Daoy (cell line): ENCODE measurements at places on chromosomes 5 and 9.
A peak's percentile ranks its signal among the peaks of the same experiment; 100 is the strongest.

DNA sequence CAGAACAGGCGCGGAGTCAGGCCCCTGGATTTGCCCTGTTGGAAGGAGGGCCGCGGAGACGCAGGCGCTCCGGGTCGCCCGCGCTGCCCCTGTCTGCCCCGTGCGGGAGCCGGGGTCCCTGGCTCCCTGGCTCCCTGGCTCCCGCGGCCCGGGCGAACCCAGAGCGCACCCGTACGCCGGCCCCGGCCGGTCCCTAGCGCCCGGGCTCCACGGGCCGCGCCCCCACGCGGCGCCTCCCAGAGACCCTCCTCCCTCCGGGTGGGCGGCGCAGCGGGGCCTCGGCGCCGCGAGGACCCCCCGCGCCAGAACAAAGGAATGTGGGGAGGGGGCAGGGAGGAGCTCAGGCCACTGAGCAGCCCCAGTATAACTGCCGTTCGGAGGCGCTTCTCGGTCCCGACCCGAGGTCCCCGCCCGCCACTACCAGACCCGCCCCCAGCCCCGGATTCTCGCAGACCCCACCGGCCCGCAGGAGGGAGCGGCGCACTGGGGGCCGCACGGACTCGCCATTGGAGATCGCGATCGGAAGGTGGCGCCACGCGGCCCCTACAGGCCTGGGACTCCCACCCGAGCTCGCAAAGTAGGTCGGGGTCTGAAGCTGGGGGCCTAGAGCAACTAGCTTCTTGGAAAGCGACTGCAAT, 2.4 kb downstream of the NFIL3 start:
- DNase-seq, result peak; percentile 58

- peak; percentile 26 for DNase-seq
Measured at GRCh38 chr5:150464554-150465012, 15.0 kb upstream of the RPS14 start.

DNA sequence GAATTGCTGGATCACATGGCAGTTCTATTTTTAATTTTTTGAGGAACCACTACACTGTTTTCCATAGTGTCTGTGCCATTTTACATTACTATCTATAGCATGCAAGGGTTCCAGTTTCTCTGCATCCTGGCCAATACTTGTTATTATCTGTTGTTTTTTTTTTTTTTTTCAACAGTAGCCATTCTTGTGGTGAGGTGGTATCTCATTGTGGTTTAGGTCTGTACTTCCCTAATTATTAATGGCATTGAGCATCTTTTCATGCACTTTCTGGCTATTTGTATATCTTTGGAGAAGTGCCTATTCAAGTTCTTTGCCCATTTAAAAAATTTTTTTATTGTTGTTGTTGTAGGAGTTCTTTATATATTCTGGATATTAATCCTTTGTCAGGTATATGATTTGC, 97.7 kb downstream of the GDNF start:
- no peak for DNase-seq

DNA sequence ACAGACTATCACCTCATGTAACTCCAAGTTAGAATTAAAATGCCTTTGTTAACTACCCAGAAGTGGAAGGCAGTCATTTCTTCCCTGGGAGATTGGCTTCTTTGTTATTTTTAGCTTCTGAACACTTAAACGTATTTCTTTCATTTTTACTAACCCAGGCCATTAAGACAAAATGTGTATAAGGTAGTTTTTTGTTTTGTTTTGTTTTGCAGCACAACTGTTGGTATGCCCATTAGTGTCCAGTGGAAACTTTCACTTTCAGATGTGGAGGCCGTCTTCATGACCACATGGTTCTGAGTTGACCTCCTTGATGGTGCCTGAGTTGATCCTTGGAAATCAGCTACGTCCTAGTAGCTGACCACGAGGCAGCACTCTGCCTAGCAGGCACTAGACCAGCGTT, 264.6 kb upstream of the ZNF608 start:
- peak; percentile 3 for DNase-seq

- DNase-seq, result no peak
Measured at GRCh38 chr5:120456006-120456405, 8.1 kb upstream of the PRR16 start.

- no peak for DNase-seq
Measured at GRCh38 chr9:134930398-134930797, 12.7 kb upstream of the FCN1 start.

DNA sequence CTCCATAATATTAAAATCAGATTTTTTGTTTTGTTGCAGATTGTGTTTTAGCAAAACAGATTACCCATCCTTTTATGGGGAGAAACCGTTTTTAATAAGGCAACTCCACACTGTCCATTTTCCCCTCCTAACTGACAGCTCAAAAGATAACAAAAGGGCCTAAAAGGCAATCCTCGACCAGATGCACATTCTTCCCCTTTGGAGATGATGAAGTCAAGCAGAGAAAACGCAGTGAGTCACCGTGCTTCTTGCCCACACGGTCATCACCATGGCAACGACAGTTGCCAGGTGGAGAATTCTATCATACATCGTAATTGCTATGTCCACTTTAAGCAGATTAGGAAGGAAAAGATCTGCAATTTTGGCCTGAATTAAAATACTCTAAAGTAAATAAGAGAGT, 96.4 kb downstream of the DIRAS2 start:
- DNase-seq, result peak; percentile 93

DNA sequence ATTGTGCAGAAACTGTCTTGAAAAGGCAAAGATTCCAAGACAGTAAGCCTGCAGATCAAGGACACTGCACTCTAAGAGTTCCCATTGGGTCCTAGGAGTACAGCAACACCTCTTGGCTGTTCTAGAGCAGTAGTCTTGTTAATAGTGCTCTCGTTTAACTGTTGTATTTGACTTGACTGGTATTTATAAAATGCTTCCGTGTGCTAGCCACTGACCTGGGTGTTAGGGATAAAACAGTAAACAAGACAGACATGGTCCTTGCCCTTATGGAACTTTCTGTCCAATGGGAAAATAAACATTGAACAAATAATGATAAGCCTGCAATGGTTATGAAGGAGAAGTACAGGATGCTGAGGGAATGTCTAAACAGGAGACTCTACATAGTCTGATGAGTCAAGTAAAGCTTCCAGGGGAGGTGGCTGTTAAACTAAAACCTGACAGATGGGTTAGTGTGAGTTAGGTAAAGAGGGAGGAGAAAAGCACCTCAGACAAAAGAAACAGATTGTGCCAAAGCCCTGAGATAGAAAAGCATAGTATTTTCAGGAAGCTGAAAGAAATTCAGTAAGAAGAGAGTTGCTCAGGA, 33.3 kb downstream of the TDRD7 start:
- DNase-seq, result no peak

DNA sequence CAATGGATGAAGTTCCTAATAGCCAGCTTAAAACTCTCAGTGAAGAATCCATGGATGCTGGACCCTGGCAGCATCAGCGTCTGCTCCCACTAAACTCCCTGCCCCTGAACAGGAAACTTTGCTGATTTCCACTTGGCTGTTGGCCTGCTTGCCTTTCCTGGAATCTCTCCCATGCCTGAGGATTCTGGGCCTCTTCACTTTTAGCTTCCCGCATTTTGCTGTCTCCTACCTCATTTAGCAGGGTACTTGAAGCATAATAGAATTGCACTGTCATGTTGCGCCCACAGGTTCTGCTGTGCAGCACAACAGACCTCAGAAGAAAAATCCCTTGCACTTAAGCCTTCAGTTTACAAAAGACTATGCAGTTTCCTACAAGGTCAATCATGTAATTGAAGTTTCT, 127.6 kb downstream of the DROSHA start:
- DNase-seq, result no peak

DNA sequence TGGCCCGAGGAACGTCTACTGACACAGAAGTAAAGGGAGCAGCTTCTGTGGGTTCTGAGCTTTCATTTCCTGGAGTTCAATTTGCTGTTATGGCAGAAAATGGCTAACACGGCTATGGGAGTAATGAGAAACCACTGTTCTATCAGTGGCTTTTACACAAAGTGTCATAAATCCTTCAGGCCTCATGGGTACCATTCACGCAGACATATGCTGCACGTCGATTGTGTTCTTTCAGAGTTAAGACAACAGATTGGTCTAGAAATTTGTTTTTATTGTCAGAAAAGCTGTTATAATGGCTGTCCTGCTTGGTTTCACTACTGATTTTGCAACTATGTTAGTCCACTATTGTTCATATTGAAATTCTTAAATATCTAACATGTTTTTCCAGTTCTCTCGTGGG, 135.4 kb downstream of the ALDH1A1 start:
- DNase-seq, result no peak

- DNase-seq, result peak; percentile 67
Measured at GRCh38 chr5:4868140-4868735, 271.9 kb upstream of the ADAMTS16 start.

- DNase-seq, result no peak
Measured at GRCh38 chr5:98163796-98164493, 609.5 kb upstream of the RGMB start.

DNA sequence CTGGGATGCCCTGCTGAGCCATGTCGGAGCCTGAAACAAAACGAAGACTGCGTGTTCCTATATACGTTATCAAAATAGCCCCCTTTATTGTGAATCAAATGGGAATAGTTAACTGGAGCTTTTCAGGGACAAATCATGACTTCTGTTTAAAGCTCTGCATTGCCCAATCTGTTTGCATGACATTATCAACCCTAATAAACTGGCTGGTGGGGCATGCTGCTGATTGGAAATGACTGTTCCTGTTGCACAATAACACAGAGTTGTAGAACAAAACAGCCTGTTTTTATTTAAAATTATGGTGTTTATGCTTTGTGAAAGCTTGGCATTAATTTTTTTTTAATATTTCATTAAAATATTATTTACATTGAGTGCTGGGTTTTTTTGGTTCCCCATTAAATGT, 215.5 kb downstream of the TMEM167A start:
- DNase-seq, result no peak

- DNase-seq, result no peak
Measured at GRCh38 chr9:89532478-89532877, 34.6 kb upstream of the SEMA4D start.

GRCh38 chr9:96044401-96044800, 168.9 kb downstream of the ERCC6L2 start:
- no peak for DNase-seq

- no peak for DNase-seq
Measured at GRCh38 chr5:127290946-127291693, 524 bp downstream of the MEGF10 start.

DNA sequence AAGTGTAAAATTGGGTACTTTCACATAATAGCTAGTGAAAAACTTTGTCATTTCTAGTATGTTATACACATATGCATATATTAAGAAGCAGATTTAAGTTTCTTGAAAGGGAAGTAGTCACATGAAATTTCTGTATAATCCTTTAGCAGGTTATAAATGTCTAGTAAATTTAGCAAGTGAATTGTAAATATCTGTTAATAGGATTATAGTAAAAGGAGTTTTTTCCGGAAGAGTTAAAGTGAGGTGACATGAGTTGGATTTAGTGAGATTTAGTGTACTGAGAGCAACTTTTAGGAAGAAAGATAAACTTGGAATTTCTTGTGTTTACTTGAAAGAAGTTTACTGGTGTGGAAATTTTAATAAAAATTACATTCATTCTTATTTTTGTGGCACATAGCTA, 38.4 kb downstream of the SPIN1 start:
- no peak for DNase-seq

DNA sequence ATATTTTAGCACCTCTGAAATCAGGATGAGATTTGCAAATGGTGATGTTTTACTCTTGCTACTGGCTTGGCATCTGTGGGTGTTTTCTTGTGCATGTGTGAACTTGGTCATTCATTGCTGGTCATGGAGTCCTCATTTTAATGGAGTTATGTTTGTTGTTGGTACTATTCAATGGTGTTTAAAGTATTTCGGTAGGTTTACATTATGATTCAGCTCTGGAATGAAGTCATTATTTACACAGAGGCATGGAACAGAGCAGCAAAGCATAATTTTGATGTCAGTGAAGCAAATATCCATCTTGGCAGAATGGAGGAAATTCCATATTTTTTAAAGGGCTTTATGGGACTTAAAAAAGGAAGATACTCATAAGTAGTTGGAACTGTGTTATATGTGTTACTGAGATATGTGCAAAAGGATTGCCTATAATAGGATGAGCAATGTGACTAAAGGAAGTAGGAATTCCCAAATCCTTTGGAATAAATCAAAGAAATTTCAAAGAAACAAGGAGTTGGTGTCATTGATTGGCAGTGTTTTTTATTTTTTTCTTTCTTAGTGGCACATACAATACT, 147.4 kb downstream of the ACTBL2 start:
- peak; percentile 67 for DNase-seq

- no peak for DNase-seq
Measured at GRCh38 chr5:94903726-94904125, 285.3 kb downstream of the SLF1 start.

- DNase-seq, result peak; percentile 88
Measured at GRCh38 chr9:136644343-136644592, 18.4 kb upstream of the EGFL7 start.

DNA sequence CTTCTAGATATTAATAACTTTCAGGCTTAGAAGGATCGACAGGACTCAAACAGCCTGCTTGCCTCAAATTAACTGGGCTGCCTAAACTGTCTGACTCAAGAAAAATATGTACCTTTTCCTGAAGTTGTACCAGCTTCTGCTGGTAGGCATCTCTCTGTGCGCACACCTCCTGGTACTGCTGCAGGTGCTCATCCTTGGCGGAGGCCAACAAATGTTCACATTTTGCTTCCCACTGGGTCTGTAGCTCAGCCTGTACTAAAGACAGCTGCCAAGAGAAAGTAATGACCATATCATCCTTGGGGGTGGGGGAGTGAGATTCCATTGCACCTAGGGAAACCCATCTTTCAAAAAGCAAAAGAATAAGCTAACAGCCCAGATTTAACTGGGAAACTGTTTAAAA, 22.5 kb downstream of the SLC31A2 start:
- DNase-seq, result no peak

DNA sequence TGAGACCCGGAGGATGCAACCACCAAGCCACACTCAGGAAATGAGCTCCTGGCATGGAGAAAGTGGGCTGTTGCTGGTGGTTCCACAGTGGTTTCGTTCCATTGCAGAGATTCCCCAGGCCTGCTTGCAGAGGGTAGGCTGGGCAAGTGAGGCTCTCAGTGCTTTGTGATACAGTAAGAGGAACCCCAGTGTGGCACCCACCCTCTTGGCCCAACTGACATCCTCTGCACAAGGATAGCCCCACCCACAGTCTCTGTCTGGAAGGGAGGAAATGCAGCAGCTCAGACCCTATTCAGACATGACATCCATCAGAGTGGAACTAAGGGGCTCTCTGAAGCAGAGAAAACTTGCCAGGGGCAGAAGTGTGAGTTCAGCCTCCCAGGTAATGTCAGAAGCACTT, 69.6 kb upstream of the FSTL4 start:
- no peak for DNase-seq

DNA sequence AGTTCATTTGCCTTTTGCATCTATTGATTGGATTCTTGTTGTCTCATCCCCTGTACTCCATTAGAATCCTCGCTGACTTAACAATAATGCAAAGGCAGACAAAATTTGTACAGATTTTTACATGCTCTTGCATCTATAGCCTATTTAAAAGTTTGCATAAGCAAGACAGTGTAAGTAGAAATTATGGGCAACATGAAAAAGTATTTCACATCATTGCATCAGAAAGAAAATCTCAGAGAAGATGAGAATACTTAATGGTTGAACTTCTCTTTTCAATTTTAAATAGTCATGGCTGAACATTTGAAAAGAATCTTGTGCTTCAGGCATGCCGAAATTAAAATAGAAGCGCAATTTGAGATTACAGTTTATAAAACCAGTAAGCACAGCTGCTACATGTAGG, 226.4 kb downstream of the EFNA5 start:
- no peak for DNase-seq
